GM12892 (cell line): ENCODE measurements at places on chromosomes 2 and 18.

- DNase-seq, result no peak
These were observed 69.4 kb downstream of the FBXO15 start for GRCh38 chr18:74078257-74078656.

GRCh38 chr2:191384829-191385228 is 139.6 kb downstream of the MYO1B start:
- no peak for DNase-seq

GRCh38 chr2:143819190-143819735 is 690.0 kb downstream of the ARHGAP15 start:
- no peak for DNase-seq

DNA sequence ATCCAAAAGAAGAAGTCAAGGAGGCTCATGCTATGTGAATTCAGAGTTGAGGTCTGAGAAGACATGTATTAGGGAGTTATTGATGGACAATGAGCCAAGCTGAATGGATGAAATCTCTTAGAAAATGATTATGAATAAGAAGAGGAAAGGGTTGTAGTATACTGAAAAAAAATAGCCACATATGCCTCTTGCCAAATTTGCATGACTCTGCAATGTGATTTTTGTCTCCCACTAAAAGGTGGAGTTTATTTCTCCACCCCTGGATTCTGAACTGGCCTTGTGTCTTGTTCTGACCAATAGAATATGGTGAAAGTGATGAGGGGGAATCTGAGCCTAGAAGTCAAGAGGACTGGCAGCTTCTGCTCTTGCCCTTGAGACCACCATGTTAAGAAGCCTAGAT is 8.6 kb upstream of the ERICH2 start:
- DNase-seq, result no peak

DNA sequence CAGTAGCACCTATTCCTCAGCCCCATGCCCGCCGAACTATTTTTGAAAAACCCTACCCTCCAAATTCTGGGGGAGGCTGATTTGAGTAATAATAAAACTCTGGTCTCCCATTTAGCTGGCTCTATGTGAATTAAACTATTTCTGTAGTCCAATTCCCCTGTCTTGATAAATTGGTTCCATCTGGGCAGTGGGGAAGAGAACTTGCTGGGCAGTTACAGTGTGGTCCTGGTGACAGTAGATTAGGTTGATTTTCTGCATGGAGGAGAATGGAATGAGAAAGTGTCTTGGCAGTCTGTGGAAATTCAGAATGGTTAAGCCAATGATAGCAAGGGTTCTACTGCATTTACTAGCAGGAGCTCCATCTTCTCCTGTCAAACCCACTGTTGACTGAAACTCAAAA is 95.0 kb downstream of the SPP2 start:
- DNase-seq, result no peak

- DNase-seq, result no peak
These were observed 2048.0 kb downstream of the SUCLG1 start for GRCh38 chr2:82411071-82411470.

- no peak for DNase-seq
These were observed 368.2 kb downstream of the CDH2 start for GRCh38 chr18:27808683-27809082.

DNA sequence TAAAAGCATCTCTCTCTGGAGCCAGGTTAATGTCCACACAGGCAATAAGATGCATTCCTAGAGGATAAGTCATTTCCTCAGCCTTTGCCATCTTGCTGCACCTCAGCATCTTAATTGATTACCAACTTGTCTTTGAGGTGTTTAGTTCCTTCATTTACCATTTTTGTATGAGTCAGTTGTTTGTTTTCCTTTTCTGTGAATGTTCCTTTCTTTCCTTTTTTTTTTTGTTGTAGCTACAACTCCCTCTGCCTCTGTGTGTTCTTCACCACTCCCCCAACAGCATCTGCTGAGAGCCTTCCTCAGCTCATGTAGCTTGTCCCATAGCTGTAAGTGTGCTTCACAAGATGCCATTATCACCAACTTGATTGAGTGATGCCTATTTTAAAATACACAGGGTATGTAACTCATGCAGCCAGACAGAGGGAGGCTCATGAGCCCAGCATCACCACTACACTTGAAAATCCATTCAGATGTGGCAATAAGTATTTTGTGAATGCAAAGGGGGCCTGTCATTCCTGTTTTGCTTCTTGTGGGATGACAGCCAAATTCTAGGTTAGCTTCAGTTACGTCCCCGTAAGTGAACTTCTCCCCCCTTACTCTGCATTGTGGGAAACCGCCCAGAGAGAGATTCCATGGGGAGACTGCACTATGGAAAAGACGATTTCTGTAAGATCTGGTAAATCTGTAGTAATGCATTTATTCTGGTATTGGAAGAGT is 315.9 kb upstream of the ZEB2 start:
- DNase-seq, result no peak

DNA sequence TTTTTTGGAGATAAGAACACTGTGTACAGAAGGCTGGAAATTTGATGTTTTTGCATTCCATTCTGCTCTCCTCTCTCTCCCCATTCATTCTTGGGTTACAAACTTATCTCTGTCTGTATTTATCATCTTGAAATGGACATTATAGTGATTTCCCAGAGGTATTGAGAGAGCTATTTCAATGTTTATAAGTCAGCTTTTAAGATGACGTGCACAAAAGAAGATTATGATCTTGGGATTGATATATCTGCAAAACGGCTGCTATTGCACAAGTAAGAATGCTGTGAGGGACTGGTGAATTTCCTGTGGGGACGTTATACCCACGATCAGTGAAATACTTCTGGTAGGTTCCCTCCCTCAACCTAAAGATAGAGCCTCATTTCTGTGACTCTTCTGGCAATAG is 61.0 kb upstream of the DTNA start:
- DNase-seq, result no peak

DNA sequence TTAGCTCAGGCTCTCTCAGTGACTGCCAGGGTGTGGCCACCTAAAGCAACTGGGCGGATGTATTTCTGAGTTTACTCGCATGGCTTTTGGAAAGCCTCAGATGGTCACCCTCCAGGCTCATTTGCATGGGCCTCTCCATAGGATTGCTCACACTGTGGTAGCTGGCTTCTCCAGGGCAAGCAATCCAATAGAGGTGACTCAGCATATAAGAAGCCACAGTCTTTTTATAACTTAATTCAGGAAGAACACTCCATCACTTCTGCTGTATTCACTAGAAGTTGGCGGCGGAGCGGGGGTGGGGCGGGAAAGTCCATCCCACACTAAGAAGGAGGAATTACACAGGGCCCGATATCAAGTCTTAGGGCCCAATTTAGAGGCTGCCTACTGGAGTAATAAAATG is 3.6 kb upstream of the DOK6 start:
- DNase-seq, result no peak

GRCh38 chr2:174772472-174772801 is 8.2 kb upstream of the CHRNA1 start:
- no peak for DNase-seq

GRCh38 chr18:79584491-79585394 is 94.9 kb upstream of the CTDP1 start:
- DNase-seq, result no peak

DNA sequence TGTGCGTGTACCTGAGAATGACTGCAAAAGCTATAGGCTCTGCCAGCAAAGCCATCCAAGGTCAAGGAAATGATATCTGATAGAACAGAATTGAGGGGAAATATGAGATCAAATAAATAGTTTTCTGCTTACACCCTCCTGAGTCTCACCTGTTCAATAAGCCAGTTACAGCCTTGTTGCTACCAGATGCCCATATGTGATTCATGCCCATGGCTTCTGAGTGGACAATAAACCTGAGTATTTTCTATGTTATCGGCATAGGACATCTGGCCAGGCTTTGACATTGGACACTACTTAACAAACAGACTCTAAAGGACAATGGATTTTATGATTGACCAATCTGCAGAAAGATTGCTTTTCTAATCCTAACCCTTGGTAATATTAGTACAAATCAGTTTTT is 297.9 kb downstream of the LRATD1 start:
- no peak for DNase-seq

- no peak for DNase-seq
These were observed 6.2 kb upstream of the CCDC85A start for GRCh38 chr2:56177420-56178220.

- DNase-seq, result no peak
These were observed 160.8 kb downstream of the TGIF1 start for GRCh38 chr18:3610813-3611212.
